ENCODE measurements at places on chromosomes 1 and 21.

DNA sequence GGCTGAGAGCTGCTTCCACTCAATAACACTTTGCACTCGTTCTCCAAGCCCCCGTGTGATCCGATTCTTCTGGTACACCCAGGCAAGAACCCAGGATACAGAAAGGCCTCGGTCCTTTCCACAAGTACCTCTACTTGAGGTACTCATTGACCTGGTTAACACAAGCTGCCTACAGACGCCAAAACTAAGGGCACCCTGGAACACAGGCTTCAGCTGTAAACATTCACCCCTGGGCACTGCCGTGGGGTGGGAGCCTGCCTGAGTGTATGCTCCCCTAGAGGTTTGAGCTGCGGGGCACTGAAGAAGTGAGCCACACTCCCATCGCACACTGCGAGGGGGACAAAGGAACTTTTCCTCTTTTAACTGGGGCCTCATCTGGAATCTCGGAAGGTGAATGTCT is 30.5 kb downstream of the LRRC3 start:
- DNase-seq, result no peak

DNA sequence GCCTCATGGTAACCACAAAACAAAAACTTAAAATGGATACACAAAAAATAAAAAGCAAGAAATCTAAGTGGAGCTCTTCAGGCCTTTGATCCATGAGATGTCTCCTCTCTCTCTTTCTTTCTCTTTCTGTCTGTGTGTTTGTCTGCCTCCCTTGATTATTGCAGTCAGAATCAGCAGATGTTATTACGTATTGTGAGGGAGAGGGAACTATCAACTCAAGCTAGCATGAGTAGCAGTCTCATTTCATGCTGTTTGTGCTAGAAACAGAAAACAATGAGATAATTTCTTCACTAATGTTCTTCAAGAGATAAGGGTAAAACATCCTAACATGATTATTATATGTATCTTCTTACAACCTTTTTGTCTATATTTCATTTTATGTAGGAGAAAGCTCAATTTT is 103.7 kb upstream of the PDC start:
- DNase-seq, result no peak

- no peak for DNase-seq
Observed at GRCh38 chr1:234398849-234399381, 25.7 kb downstream of the COA6 start.

DNA sequence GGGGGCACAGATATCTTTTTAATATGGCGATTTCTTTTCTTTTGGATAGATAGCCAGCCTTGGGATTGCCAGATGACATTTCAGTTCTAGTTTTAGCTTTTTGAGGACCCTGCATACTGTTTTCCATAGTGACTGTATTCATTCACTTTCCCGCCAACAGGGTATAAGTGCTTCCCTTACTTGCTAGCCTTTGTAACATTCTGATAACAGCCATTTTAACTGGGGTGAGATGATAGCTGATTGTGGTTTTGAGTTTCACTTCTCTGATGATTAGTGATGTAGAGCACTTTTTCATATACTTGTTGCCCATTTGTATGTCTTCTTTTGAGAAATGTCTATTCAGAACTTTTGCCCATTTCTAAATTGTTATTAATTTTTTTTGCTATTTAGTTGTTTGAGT is 151.9 kb downstream of the NTPCR start:
- no peak for DNase-seq

GRCh38 chr1:81797701-81798100 is 3.0 kb upstream of the ADGRL2 start:
- no peak for DNase-seq

DNA sequence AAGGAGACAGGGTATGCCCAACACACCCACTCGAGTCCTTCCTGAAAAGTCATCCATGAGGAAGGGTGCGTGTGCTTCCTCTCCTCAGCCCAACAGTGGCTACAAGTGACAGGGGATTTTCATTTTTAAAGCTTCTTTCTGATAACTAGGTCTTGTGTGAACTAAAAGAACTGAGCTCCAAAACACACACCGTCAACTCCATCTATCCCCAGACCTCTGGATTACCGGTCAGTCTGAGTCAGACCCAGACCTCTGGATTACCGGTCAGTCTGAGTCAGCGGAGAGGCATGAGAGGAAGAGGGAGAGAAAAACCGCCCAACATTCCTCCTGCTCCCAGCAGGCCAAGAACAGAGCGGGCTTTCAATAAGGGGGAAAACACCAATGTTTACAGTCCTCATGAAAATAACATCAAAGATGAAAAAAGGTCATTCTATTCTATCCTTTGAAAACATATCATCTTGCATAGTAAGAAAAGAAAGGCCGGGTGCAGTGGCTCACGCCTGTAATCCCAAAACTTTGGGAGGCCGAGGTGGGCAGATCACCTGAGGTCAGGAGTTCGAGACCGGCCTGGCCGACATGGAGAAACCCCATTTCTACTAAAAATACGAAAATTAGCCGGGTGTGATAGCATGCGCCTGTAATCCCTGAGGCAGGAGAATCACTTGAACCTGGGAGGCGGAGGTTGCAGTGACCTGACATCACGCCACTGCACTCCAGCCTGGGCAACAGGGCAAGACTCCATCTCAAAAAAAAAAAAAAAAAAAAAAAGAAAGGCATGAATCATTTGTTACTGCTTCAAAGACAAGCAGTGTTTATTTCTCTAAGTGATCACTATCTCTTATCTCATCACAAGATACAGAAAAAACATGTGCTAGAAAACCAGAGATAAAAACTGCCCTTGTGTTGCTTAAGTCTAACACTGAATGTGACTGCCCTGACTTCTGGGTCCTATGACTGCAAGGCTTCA is 3.4 kb downstream of the PTTG1IP start:
- DNase-seq, result no peak

DNA sequence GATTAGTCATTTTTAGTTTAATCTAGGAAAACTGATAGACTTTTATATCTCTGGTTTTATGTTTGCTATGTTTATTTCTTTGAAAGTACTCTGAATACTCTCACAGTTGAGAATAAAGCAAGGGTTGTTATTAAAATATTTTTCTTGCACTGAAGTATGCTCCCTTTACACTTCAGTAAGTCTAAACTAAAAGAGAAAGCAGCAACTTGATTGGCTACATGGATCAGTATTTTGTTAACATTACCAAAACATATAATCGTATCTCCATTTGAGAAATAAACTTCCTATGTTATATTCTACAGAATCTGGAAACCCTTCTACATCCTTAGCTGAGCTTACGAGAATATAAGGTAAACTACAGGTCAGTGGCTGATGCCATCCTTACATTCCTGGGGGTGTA is 149.5 kb upstream of the HP1BP3 start:
- no peak for DNase-seq

- no peak for DNase-seq
Observed at GRCh38 chr1:31704271-31705079, 658 bp upstream of the COL16A1 start.
